ENCODE measurements at places on chromosomes 7 and 10.

- no peak for DNase-seq
Measured at GRCh38 chr10:73731588-73732375, 12.4 kb upstream of the SEC24C start.

DNA sequence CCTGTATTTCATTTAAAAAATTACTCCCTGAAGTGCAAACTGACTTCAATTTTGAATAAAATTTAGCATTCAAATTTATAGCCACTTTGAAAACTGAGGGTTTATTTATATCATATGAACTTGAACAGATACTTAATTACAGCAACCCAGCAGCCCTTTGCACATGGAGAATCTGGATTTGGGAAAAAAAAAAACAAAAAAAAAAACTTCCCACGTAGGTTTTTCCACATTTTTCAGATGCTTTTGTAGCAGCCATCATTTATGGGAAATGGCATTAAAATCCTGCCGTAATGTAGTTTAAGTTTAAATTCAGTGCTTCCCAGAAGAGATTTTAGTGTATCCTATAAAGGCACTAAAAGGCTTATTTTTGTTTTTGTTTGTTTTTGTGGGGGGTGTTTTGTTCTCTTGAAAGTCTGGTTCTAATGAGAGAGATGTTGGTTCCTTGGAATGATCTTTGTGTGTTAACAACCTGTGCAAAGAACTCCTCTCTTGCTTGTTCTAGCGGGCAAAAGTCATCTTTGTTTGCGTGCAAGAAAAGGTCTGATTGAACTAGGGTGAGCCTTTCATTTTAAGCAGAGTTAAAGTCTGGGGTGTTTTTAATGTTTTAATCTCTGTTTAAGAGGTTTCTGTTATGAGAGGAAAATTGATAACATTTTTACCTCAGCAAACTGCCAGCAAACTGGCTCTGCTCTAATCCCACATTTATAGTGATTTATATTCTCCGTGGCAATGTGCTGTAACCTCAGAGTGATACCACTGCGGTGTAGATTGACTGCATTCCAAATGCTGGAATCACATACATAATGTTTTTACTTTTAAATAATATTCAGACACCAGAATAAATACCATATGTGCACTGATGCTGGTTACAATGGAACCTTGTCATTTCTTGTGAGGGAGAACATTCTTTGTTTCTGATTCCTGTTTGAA lies 105.5 kb downstream of the WNT2 start:
- DNase-seq, result peak; percentile 97

DNA sequence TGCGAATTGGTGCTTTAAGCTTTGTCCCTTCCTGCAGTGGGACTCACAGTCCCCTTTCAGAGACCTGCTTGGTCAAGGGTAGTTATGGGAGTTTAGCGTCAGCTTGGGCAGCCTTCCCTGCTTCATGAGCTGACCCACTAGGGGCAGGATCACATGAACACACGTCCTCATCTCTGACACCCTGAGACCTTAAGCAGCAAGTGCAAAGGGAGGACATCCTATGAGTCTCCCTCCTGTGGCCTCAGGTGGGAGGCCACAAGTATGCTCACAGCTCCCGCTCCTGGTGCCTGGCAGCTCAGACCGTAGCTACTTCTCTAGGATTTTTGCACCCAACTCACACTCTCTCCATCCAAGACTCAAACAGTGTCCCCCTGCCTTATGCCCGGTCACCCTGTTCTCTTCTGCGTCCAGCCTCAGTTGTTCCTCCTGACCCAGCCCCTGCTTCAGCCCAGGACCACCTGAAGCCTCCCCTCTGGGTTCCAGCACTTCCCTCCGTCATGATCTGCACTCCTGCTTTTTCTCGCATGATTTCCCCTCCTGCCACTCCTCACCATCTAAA lies 136.6 kb upstream of the FAM20C start:
- DNase-seq, result no peak

DNA sequence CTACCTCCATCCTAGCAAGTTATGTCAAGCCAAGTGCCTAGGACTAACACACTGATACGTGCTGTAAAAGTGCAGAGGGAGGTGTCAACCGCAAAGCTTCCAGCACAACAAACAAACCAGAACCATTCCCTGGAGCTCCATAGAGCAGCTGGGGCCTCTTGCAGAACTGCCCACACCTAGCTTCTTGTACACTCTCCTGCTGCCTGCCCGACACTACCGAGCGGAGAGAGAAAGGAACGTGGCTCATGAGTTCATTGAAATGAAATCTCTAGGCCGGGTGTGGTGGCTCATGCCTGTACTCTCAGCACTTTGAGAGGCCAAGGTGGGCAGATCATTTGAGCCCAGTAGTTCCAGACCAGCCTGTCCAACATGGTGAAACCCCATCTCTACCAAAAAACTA lies 73.5 kb downstream of the MKI67 start:
- DNase-seq, result no peak

DNA sequence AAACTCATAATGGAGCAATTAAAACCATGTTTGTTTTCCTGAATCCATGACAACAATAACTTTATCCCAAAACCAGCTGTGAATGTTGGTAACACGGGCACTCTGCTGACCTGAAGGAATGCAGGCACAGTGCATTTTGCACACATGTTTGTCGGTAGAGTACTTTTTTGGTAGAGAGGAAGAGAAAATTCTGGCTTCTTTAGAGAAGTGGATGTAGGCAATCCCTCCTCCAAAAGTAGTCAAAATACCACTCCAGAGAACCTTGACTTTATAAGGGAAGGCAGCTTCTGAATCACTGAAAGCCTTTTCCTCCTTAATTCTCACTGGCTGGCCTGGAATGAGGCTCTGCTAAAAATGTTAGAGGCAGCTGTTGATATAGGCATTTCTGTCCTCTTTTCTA lies 15.8 kb upstream of the ACTA2 start:
- no peak for DNase-seq

DNA sequence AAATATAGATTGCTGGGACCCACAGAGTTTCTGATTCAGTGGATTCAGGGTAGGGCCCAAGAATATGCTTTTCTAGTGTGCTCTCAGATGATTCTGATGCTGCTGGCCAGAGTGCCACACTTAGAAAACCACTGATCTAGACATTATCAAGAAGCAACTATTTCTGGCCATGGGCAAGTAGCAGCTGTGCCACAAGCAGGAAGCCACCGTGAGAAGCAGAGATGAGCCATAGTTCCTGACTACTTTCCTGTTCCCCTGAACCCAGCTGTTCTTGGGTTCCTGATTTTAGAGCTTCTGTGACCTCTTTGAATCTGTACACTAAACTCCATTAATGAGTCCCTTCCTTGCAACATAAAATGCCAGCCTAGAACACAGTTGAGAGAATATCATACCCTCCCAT lies 38.1 kb upstream of the PIK3AP1 start:
- no peak for DNase-seq

DNA sequence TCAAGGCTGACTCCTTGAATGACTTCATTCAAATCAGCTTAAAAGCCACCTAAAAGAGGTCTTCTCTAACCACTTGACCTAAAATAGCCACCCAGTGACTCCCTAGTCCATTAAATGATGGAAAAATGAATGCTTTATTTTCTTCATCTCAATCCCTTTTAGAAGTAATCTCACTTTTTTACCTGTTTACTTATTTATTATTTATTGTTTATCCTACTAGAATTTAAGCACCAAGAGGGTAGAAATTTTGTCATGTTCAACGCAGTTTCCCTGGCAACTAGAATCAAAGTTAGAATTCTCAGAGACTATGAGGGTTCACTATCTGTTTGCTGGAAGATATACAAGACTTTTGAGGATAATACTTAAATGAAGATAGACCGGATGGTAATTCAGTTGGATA lies at the start of gene LIPJ:
LIPJ (plus strand) TSS at position 301 of the 400 bp plus-strand sequence. CDS start 3,926 bp downstream, outside the sequence.
- DNase-seq, result no peak

DNA sequence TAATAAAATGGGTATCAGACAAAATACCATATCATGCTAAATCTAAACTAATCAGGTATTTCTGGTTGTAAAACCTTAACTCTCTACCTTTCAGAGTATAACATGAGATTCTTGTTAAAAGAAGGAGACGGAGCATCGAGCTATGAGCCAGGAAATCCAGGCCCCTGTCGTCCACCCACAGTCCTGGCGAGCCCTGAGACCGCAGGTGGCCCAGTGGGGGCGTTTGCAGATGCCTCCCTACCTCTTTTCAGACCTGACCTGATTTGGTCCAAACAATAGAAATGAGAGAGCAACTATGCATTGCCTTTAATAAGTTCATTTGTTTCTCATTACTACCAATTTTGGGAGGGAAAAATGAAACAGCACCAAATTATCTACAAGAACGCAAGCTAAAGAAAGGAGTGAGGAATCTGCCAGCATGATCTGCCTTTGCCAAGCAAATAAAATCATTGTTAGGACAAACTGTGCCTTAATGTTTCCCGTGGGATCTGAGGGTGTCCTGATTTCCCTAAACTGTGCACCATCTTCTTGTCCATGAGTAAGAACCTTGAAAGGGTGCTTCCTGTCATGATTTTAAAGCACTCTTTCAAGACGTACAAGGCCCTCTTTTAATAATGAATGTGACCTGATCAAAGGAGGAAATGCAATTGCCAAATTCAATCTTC lies 166.7 kb downstream of the TCERG1L start:
- DNase-seq, result no peak

DNA sequence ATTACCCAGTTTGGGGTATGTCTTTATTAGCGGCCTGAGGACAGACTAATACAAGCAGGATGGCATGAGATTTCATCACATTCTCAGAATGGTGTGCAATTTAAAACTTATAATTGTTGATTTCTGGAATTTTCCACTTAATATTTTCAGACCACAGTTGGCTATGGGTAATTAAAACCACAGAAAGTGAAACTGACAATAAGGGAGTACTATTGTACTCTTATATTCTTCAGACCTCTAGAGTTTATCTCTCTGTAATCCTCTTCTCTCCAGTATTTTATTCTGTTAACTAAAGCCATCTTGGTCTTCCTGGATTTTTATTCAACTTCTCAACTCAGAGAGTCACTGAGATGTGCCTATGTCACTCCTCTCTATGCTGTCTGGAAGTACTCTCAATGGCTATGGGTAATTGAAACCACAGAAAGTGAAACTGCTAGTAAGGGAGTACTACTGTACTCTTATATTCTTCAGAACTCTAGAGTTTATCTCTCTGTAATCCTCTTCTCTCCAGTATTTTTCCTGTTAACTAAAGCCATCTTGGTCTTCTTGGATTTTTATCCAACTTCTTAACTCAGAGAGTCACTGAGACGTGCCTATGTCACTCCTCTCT lies 118.3 kb downstream of the PPP1R17 start:
- no peak for DNase-seq

DNA sequence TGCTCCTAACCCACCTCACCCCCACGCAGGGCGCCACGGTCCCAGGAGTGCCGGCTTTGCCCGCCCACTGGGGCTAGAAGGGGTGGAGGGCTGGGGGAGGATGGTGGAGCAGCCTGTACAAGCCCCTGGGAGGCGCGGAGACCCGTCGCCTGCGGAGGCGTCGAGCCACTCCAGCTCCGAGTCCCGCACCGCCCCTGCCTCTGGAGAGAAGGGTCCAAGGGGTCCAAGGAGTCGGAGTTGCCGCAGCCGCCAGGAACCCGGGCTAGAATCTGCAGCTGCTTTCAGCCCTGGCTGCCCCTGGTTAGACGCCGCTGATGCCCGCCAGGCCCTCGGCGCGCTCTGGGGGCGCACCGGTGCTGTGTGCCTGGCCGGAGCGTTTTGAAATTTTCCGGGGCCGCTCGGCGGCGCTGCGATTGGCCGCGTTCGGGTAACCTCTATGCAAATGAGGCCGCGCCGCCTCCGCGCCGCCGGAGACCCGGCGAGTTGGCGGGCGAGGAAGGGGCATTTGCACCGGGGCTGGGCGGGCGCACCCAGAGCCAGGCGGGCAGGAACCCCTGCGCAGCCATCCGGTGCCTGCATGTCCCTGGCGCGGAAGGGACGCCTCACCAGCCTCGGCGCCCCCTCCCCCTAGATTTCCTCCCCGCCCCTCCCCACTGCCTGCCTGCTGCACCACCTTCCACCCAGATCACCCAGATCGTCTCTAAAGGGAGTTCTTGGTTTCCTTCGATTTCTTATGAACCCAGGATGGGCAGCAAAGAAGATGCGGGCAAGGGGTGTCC lies at the start of gene HMX2:
HMX2 (plus strand) TSS at position 502 of the 779 bp plus-strand sequence; CDS start at position 745, 243 bp downstream.
- DNase-seq, result no peak

DNA sequence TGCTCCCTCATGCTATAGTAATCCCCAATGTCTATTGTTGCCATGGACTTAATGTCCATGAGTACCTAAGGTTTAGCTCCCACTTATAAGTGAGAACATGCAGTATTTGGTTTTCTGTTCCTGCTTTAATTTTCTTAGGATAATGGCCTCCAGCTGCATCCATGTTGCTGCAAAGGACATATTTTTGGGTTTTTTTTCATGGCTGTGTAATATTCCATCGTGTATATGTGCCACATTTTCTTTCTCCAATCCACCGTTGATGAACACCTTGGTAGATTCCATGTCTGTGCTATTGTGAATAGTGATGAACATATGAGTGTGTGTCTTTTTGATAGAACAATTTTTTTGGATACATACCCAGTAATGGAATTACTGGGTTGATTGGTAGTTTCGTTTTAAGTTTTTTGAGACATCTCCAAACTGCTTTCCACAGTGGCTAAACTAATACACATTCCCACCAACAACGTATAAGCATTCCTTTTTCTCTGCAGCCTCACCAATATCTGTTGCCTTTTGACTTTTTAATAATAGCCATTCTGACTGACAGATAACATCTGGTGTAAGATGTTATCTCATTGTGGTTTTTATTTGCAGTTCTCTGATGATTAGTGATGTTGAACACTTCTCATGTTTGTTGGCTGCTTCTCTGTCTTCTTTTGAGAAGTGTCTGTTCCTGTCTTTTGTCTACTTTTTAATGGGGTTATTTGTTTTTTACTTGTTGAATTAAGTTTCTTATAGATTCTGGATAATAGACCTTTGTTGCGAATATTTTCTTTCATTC lies 68.8 kb upstream of the IFRD1 start:
- DNase-seq, result no peak

DNA sequence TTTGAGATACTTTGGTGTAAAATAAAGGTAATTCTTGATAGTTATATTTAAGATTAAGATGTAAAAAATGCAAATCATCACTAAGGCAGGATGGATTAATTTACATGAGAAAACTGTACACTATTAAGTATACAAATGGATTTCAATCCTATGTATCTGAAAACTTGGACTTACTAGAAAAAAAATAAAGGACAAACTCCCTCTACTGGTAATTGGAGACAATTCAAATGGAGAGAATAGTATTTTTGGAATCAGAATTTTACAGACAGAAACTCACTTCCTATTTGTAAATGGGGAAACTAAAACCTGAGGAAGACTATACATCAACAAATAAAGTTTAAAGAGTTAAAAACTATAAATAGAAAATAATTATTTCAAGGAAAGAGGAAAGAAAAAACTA lies 62.6 kb downstream of the CUL2 start:
- peak; percentile 58 for DNase-seq

- DNase-seq, result no peak
Measured at GRCh38 chr7:140544388-140544826, 65.1 kb upstream of the MKRN1 start.

DNA sequence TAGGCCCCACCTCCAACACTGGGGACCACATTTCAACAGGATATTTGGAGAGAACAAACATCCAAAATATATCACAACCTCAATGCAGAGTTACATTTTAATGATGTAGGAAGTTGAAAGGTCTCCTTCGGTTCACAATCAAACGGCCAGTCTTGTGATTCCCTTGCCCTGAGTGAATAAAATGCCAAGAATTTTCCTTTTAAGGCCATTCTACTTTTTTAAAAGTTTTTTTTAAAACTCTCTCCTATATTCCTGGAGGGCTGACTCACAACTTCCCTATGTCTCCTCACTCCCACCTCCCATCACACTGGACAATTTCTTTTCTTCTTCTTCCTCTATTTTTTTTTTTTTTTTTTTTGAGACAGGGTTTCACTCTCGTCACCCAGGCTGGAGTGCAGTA lies 693.6 kb upstream of the AUTS2 start:
- DNase-seq, result no peak

Data from fibroblast of the aortic adventitia (primary cell).